Colonic mucosa (tissue), 4 donors: ENCODE measurements at places on chromosomes 2 and 18. TPM values are rescaled to one million over a fixed set of nuclear protein-coding genes. Genes with fewer than 3 reads are reported as not detected.

RAB6C gene
- total RNA-seq = 0.08 TPM

DNA sequence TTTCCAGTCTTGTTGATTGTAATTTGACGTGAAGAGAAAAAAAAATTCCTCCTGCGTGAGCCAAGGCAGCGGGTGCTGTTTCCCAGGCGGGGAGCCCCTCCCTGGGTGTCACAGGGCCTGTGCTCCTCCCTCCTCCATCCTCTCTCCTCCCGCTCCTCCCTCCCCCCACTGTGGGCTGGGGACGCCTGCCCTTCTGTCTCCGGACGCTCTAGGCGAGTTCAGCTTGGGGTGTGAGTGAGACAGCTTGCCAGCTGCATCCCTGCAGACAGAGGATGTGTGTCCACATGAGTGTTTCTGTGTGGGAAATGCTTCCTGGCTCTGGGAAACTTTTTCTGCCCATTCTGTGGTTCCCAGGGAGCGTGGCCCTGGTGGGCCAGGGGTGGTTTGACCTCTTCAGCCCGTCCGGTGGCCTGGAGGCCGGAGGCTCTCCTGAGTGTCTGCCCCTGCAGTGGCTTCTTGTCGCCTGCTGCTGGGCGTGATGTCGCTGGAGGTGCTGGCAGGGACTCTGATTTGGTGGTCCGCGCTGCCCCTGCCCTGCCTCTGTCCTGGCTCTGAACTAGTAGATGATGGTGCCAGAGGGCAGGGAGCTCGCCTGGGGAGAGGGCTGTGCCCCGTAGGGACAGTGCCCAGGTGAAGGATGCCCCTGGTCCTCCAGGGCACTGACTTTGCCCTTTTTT is 96.4 kb downstream of the USP40 start:
- H3K4me1 ChIP-seq = no peaks in the 10 kb centered on the region
- peak overlapping the region; percentile 32 for H3K27ac ChIP-seq
- no peak overlapping the region for H3K4me3 ChIP-seq
- no peaks in the 10 kb centered on the region for H3K27me3 ChIP-seq

DNA sequence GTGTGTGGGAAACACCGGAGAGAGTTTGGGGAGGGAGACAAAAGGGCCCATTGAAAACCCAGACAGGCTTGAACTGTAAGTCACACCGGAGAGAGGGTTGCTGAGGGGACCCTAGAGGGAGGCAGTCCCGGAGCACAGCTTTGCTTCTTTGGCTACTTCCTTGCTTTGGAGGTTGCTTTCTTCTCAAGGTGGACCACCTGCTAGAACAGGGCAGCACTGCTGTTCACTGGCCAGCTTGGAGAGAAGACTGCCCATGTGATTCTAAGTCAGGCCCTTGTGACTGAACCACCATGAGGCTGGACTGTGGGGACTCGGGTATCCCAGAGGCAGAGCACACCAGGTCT is 4.4 kb downstream of the ACTG2 start:
- no peaks in the 10 kb centered on the region for H3K36me3 ChIP-seq
- H3K4me1 ChIP-seq = no peaks in the 10 kb centered on the region

DNA sequence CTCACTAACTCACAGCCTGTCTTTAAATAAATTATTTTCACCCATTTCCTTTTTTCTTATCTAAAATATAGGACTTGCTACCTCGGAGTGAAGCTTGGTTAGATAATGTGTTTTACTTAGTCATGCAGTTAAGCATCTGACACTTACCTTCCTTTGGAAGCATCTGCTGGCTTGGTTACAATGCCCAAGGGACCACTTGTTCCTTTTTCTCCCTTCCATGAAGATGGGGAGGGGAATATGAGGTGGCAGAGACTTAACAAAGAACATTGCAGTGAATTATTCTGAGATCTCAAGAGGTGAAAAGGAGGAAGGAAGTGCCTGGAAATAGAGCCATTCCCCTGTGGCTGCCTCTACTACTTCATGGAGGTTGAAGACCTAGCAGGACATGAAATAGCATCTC is 145.4 kb upstream of the FOSL2 start:
- H3K4me1 ChIP-seq = no peaks in the 10 kb centered on the region
- H3K4me3 ChIP-seq = no peak overlapping the region
- H3K36me3 ChIP-seq = no peaks in the 10 kb centered on the region
- H3K27ac ChIP-seq = no peak overlapping the region
- DNase-seq = no peak
- no peaks in the 10 kb centered on the region for H3K27me3 ChIP-seq
